ENCODE measurements at places on chromosomes 12 and 14. TPM values are rescaled to one million over a fixed set of nuclear protein-coding genes. Genes with fewer than 3 reads are reported as not detected.

DNA sequence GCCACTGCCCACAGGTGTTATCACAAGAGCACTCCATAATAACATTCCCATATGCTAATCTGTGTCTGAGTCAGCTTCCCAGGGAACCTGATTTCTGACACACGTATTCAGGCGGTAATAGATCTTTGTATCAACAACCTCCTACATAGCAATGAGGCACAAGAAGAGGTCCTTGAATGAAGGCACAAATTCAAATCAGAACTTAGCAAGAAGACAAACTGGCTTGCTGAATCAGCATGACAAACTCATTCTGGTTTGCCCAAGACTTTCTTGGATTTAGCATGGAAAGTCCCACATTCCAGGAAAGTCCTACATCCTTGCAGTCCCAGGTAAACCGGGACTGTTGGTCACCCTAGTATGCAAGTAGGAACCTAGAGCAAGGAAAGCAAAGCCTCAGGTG is 33.9 kb upstream of the RNU6-7 start:
- no peak for DNase-seq

DNA sequence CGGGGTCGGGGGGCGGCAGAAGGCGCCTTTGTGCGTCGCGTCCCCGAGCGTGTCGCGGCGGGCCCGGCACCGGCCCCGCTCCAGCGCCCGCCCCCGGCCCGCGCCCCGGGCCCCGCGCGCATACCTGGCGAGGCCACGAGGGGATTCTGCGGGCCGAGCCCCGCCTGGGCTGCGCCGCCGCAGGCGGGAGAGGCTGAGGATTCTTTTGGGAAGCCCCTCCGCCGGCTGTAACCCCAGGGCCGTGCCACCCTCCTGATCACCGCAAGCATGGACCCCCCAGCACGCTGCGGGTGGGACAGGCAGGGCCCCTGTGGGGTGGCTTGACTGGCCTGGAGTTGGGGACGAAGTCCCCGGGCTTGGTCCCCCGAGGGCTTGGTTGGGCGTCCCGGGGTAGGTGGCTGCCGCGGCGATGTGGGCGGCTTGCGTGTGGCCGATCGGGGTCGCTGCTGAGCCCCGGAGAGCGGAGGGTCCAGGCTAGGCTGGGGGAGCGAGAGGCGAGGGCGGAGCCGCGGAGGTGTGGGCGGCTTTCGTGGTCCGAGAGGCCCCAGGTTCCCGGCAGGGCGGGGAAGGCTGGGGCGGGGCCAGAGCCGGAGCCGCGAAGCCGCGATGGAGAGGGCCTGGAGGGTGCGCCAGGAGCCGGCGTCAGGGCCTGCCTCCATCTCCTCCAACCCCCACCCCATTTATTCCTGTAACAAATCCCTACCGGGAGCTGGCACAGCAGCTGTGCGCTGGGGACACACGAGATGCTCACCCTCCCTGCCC is 28.4 kb upstream of the GPR132 start:
- DNase-seq, result peak; percentile 83

Gene IGF1
- 1.3 TPM for total RNA-seq

GRCh38 chr14:49997991-49998390 is 105.1 kb downstream of the ARF6 start:
- DNase-seq, result no peak

GRCh38 chr14:30581283-30581625 is 22.3 kb downstream of the G2E3 start:
- DNase-seq, result no peak

GRCh38 chr14:50061664-50062437 is 54.5 kb downstream of the VCPKMT start:
- peak; percentile 80 for DNase-seq

GRCh38 chr14:92556255-92556741 is 42.7 kb downstream of the RIN3 start:
- DNase-seq, result no peak

Gene ENDOU
- total RNA-seq, result not detected

GRCh38 chr12:106269150-106269771 is 21.4 kb upstream of the CKAP4 start:
- no peak for DNase-seq

DNA sequence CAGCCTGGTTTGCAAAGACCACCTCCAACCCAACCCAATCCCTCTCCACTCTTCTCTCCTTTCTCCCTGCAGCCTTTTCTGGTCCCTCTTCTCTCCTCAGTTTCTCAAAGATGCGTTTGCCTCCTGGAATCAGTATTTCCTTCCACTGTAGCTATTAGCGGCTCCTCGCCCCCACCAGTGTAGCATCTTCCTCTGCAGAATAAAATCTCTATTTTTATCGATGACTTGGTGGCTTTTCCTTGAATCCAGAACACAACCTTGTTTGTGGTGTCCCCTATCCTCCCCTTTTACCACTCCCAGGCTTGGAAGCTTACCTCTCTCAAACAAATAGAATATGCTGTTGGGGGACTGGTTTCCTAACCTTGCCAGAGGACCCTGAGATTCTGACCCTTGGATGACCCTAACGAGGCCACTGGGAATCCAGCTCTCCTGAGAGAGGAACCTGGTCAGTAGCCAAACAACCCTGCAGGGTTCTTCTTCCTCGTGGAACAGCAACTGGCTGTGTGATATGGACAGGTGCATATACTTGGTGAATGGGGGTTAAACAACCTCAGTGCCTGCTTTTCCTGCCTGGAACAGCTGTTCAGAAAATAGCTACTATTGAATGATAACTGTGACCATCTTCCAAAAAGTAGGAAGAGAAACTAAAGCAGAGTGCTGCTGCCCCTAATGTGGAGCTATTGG is 4.4 kb downstream of the WNT1 start:
- no peak for DNase-seq

DNA sequence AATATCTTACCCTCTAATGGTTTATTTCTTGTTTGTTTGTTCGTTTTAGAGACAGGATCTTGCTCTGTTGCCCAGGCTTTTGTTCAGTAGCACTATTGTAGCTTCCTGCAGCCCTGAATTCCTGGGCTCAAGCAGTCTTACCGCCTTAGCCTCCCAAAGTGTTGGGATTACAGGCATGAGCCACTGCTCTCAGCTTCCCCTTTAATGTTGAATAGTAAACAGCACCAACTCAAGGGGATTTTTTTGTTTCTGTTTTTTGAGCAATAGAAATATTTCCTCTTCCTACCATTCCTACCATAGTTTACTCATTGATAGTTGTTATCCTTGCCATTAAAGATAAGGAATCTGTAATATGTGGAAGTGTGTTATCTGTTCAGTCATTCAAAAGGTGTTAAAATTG is 10.7 kb downstream of the ARID4A start:
- no peak for DNase-seq

GRCh38 chr12:23098110-23098509 is 473.1 kb downstream of the ETNK1 start:
- no peak for DNase-seq
